Left lobe of liver (tissue), 2 donors: ENCODE measurements at places on chromosomes 6 and 20. TPM values are rescaled to one million over a fixed set of nuclear protein-coding genes. Genes with fewer than 3 reads are reported as not detected.

Gene SPACA1
- not detected for total RNA-seq

Gene POM121L2
- total RNA-seq: not detected

Gene DEFB124
- total RNA-seq: not detected

Gene FHL5
- 0.23 TPM for total RNA-seq

Gene GSTA3
- total RNA-seq: not detected

Gene PGC
- 0.63 TPM for total RNA-seq

Gene ZNF334
- total RNA-seq: 1.9 TPM

Gene PLN
- 0.18 TPM for total RNA-seq

- DNase-seq: no peak
Measured at GRCh38 chr6:147211349-147211748, 7.1 kb downstream of the STXBP5 start.

DNA sequence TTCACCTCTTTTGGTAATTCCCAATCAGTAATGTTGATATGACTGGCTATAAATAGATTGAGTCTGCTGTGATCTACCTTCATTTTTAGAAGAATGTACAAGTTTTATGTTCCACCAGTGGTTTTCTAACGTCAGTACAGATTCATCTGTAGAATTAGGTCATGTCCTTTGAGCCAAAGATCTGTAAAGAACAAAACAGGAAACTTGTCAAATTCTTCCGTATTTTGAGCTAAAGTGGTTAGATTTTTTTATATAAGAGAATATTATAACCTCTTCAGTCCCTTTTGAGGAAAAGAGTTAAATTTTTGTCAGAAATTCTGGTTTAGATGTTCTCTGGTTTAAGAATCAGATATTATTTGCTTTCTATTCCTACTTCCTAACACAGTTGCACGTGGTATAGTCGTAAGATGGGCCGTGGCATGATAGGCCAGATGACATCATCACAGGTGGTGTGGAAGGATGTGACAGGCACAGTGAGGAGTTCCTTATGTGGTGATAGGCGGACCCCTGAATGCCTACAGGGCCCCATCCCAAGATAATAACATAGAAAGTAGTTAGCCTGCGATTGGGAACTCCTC lies 62.3 kb downstream of the SNX9 start:
- no peak for DNase-seq

DNA sequence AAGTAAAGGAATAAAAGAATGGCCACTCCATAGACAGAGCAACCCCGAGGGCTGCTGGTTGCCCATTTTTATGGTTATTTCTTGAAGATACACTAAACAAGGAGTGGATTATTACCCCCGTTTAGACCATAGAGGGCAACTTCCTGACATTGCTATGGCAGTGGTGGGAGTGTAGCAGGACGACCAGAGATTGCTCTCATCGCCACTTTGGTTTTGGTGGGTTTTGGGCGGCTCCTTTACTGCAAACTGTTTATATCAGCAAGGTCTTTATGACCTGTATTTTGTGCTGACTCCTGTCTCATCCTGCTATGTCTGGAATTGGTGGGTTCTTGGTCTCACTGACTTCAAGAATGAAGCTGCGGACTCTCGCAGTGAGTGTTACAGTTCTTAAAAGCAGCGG lies 78.7 kb downstream of the C6orf52 start:
- no peak for DNase-seq

DNA sequence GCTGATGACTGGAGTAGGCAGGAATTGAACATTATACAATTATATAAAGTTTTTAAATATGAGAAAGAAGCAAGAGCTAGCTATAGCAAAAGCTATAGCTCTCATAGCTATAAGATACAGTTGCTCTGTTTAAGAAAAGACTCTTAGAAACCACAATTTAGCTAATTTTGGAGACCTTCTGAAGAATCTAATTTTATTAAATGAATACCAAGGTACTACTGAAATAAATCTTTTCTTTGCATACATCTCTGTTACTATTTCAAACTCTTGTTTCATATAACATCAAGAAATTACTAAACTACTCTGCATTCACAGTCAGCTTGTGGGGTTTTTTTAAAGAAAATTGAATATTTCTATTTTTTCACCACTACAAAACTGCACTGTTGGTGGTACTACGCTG lies 568.7 kb upstream of the MARCKS start:
- no peak for DNase-seq

- no peak for DNase-seq
Measured at GRCh38 chr6:17389274-17389847, 4.0 kb upstream of the CAP2 start.

GRCh38 chr20:20411836-20412235 lies 43.9 kb downstream of the INSM1 start:
- no peak for DNase-seq

DNA sequence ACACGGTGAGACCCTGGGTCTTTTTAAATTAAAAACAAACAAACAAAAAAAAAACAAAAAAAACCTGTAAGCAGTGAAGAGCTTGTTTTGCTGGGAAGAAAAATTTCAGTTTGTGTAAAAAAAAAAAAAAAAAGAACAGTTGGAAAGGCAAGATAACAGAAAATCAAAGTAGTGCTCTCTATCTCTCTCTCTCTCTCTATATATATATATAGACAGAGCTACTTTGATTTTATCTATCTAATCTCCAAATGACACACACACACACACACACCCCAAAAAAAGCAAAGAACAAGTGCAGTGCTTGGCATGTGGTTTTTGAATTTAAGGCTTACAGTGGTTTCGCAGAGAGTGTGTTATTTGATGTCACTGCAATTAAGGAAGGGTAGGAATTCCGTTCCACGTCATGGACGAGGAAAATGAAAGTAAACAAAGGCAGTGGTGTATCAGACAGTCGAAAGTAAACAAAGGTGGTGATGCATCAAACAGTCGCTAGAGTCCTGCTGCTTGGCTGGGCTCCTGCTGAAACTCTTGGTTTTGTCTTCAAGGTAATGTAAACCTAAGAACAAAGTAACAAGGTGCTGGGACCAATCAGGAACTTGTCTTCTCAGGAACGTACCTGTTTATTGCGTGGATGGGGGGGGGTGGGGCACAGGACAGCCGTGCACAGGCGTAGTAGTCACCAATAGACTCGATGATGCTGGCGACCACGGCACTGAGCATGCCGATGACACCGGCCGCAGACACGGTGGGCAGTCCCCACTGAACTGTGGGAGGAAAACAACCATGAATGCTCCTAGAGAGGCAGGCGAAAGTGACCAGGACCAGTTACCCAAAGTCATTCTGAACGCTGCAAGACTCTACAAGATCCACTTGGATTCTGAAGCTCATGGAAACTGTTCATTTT lies 131.8 kb downstream of the SLC23A2 start:
- DNase-seq: peak; percentile 46

DNA sequence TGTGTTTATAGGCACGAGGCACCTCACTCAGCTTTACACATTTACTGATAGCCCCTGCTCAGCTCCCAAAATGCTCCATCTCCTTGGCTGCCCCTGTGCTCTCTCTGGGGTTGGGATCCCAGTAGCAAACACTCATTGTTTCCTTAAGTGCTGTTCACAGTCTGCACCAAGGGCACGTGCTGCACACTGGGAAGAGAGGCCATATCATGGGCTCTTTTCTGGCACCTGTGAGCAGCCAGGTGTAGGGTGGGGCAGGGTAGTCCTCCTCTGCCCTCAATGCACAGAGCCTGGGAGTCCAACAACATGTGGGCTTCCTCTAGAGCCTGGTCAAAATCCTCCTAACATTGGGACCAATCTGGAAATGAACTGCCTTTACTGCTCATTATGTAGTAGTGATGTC lies 67.9 kb downstream of the BANF2 start:
- no peak for DNase-seq

GRCh38 chr6:54920628-54921027 lies 74.1 kb downstream of the FAM83B start:
- DNase-seq: no peak

DNA sequence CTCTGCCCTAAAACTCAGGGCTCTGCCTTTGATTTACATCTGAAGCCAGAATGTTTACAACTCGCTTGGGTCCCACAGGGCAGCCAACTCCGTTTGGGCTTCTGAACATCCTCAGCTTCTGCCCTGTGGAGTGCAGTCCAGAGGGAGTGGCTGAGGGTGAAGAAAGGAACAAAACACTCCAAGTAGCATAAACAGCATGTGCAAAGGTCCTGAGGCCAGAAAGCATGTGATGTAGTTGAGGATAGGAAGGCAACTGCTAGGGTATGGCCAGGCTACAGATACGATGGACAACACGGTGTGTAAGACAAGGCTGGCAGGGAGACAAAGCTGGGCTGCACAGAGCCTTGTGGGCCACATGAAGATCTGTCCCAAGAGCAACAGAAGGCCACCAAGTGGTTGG lies 12.5 kb downstream of the JAG1 start:
- DNase-seq: peak; percentile 18

DNA sequence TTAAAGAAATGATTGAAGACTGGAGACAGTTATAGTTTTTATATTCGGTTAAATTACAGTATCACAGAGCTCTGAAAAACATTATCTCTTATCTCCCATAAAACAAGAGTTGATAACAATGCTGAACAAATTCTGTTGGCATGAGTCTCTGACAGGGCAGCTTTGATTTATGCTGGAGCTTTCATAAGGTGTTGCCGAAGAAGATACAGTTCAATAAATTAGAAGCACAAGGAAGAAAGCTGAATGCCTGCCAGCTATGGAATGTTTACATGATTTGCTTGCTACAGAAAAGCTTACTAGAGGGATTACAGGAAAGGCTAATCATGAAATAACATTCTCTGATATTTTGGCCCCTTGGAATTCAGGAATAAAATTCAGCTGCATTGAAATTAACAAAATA lies 431.9 kb upstream of the GJE1 start:
- no peak for DNase-seq

- DNase-seq: no peak
Measured at GRCh38 chr6:163414946-163415619, 565 bp downstream of the QKI start.

DNA sequence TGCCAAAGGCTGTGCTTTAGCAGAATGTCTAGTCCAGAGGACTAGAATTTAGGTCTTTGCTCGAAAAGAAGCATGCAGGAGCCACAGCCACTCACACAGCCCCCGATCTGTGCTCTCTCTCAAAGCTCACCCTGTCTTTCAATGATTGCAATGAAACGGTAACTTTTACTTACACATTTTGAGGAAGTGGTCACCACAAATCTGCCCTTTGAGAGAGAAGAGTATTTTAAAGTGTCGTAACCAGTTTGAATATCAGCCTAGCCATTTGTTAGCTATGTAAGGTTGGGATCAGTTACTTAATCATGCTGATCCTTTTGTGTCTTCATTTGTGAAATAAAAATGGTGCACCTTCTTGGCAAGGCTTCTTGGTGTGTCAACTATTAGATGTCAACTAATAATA lies 209.0 kb downstream of the TFAP2A start:
- DNase-seq: no peak

DNA sequence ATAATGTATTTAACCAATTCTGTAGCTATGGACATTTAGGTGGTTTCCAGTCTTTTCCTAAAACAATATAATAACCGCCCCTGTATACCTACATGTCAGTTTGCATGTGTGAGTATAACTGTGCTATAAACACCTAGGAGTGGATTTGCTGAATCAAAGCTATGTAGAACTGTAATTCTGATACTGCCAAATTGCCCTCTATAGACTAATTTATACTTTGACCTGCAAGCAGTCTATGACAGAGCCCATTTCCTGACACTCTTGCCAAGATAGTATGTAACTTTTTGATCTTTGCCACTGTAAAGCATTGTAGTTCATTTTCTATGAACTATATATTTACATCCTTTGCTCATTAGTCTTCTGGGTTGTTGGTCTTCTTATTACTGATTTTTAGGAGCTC lies 19.5 kb downstream of the FERMT1 start:
- no peak for DNase-seq

GRCh38 chr6:11188161-11188915 lies 44.1 kb downstream of the NEDD9 start:
- DNase-seq: no peak
